DMS153 (cell line): ENCODE measurements at places on chromosomes 1 and 21.
A peak's percentile ranks its signal among the peaks of the same experiment; 100 is the strongest.

DNA sequence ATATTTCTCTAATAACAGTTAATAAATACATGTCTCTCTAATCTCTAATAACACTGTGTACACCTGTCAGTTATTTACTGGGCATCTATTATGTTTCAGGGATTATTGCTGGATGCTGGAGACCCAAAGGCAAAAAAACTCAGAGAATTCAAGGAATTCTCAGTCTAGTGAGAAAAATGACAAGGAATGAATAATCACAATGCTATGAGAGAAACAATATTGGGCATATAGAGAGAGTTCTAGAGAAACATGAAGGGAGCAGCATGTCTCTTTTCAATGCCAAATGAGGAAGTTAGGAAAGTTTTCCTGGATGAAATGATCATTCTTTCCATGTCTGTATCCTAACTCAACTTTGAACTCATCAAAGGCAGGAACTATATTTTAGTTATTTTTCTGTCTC, 82.8 kb downstream of the TNFSF18 start:
- no peak for DNase-seq

DNA sequence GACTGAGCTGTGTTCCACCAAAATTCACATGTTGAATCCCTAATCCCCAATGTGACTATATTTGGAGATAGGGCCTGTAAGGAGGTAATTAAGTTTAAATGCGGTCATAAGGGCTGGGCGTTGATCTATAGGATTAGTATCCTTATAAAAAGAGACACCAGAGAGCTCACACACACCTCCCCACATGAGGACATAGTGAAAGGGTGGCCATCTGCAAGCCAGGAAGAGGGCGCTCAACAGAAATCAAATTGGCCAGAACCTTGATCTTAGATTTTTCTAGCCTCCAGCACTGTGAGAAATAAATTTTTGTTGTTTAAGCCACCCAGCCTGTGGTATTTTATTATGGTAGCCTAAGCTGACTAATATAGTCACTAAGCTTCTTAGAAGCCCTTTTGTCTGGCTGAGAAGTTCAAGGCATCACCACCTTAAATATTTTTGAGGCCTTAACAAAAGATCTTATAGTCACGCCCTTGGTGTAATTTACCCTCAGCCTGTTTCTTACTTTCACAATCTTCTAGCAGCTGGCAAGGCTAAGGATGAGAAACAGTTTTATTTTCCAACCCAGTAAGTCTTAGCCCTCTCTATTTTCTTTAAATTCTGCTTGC, 28.8 kb downstream of the GORAB start:
- DNase-seq = no peak

- no peak for DNase-seq
Measured at GRCh38 chr21:44630440-44630839, 3.5 kb downstream of the KRTAP10-9 start.

DNA sequence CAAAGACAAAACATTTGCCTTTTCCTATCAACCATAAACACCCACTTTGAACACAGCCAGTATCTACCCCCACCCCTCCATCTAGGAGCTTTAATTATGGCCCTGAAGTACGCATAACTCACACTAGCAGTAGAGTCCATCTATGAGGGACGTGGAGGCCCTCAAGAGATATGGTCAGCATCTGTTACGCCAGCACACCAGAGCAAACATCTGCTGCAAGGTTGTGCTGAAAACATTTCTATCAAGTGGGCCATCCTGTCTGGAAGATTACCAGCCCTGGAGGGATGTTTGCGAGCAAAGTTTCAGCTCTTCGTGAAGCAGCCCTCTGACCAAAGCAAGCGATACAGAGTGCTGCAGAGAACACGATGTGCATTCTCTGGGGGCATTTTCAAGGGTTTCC, 74.6 kb downstream of the SLC45A1 start:
- DNase-seq = no peak

GRCh38 chr1:78053498-78053897, 7.7 kb downstream of the GIPC2 start:
- no peak for DNase-seq

DNA sequence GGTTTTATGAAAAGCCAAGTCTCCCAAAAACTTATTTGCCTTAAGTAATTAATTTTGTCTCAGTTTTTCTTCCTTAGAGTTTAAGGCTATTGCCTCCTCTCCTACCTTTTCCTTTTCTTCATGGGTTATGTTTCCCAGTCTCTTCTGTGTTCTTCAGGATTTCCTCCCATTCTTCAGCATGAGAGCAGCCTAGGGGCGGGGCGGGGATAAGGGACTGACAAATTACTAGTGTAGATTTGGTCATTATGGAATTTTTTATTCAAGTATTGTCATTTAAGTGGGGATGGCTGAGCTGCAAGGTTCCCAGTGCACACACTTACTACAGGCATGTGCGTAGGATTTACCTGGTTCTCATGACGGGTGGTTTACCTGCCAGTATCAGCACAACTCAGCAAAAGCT, 35.2 kb upstream of the PIGV start:
- DNase-seq = no peak

- DNase-seq = no peak
Measured at GRCh38 chr1:63971557-63971956, 197.7 kb downstream of the ROR1 start.

DNA sequence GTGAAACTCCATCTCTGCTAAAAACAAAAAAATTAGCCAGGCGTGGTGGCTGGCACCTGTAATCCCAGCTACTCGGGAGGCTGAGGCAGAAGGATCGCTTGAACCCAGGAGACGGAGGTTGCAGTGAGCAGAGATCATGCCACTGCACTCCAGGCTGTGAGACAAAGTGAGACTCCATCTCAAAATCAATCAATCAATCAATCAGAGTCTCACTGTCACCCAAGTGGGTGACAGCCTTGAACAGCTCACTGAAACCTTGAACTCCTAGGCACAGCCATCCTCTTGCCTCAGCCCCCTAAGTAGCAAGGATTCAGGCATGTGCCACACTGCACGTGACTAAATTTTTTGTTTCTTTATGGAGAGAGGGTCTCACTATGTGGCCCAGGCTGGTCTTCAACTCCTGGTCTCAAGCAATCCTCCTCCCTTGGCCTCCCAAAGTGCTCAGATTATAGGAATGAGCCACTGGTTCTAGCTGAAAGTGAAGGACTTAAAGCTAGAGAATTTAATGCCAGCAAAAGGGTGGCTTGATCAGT, 44.4 kb downstream of the GNB1 start:
- DNase-seq = no peak

DNA sequence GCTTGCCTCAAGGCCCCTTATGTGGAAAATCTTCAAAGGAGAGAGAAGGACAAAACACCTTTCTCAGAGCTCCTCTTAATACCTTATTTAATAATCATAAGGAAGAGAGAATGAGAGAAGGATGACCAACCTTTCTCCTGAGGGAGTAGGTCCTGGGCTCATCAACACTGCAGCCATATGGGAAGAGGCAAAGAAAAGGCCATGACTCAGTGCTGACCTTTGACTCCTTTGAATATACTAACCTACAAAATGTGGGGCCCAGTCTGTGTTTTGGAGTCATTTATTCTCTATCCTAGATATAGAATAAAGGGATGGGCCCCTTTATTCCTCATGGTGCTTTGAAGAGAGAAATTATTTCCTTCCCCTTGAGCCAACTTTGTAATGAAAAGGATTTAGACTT, 38.3 kb downstream of the CAMSAP2 start:
- DNase-seq = no peak

DNA sequence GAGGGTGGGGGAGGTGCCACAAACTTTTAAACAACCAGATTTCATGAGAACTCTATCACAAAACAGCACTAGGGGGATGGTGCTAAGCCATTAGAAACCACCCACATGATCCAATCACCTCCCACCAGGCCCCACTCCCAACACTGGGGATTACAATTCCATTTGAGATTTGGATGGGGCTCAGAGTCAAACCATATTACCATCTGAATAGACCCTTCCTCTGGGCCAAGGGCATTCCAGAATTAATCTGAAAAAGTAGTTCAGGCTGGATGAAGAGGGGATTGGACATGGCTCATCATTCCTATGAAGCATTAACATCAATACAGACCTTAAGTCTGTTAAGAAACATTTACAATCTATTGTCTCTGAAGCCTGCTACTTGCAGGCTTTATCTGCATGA, 149.9 kb upstream of the DNAH14 start:
- DNase-seq = no peak

DNA sequence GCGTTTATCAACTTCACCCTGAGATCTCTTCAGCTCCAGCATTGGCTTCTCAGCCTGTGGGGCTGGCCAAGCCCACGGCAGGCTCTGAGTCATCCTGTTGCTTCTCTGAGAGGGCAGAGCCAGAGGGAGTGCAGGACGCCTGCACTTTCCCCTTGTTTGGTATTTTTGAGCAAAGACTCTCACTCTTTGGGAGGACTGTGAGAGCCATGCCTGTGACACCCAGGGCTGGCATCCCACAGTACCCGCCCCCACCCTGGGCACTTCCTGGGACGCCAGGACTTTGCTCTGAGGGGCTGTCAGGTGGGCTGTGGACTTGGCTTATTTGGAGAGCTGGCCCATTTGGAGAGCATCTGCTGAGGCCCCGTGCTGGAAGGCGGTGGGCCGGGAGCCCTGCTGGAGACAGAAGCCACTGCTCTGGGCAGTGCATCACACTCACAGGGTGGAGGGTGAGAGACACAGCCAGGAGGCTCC, 37.4 kb downstream of the VANGL1 start:
- no peak for DNase-seq

DNA sequence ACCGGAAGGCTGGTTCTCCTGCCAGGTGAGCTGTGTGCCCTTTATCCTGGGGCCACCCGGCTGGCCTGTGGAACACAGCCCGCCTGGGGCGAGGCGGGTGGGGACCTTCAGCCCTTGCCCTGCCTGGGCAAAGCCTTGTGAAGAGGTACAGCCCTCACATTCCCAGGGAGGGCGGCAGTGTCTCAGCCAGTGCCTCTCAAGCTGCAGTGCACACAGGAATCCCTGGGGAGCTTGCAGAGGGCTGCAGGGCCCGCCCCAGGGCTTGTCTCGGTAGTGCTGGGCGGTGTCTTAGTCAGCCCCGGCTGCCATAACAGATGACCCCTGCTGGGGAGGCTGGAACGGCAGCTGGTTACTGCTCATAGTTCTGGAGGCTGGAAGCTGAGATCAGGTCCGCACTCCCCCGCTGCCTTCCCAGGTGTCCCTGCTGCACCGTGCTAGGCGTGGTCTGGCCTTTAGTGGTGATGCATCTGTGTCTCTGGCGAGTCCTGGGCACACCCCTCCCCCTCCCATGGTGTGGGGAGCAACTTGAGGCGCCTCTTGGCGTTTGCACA, 12.6 kb downstream of the DFFB start:
- peak; percentile 77 for DNase-seq
